ENCODE measurements at places on chromosomes 6 and 20. TPM values are rescaled to one million over a fixed set of nuclear protein-coding genes. Genes with fewer than 3 reads are reported as not detected.

GRCh38 chr6:24614648-24615047, 31.3 kb downstream of the KIAA0319 start:
- no peak overlapping the region for H3K4me3 ChIP-seq
- H3K27me3 ChIP-seq, result peaks cover 9% of the 10 kb centered on the region
- H3K27ac ChIP-seq, result no peak overlapping the region
- no peak for DNase-seq

DNA sequence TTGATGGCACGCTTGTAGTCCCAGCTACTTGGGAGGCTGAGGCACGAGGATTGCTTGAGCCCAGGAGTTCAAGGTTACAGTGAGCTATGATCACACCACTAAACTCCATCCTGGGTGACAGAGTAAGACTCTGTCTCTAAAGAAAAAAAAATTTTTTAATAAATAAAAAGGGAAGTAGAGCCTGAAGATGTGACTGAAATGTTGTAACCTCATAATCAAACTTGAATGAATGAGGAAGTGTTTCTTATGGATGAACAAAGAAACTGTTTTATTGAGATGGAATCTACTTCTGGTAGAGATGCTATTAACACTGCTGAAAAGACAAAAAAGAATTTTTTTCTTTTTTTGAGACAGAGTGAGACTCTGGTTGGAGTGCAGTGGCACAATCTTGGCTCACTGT, 6.7 kb downstream of the MAK start:
- H3K4me3 ChIP-seq, result no peak overlapping the region
- peaks cover 12% of the 10 kb centered on the region for H3K36me3 ChIP-seq
- no peaks in the 10 kb centered on the region for H3K4me1 ChIP-seq
- H3K27ac ChIP-seq, result no peak overlapping the region
- DNase-seq, result no peak

DNA sequence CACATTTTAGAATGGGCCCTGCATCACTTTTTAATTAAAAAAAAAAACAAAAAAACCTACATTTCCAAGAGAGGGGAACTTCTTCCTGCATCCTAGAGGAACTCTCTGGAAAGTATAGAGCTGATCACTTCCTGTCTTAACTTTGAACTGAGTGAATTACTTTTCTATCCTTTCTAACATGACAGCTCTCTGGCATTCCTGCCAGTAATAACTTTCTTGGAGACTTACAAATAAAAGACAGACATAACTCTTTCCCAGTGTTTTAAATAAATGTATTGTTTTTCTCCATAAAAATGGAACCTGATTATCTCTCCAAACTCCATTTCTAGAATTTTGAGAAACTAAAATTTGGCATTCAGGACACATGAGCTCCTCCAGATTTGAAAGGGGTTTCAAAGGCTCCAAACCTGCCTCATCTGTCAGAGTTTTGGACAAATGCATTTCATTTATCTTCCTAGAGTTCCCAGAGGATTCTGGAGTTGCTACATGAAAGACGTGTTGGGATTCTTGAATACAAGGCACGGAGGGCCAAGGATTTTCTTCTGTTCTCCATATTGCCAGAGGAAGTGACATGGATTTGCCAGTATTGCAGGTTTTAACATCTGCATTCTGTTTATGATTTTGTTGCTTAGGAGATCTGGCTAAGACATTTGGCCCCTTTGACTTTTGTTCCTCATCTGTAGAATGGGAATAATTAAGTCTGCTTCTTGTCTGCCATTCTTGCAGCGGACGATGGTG, 2.0 kb upstream of the SMOC2 start:
- peaks cover 26% of the 10 kb centered on the region for H3K4me1 ChIP-seq
- H3K27ac ChIP-seq, result no peak overlapping the region
- H3K4me3 ChIP-seq, result no peak overlapping the region
- peaks cover 68% of the 10 kb centered on the region for H3K27me3 ChIP-seq

ULBP1 gene
- total RNA-seq, result 0.11 TPM

GRCh38 chr20:19671374-19671773, 86.7 kb upstream of the RIN2 start:
- no peak for DNase-seq
- H3K4me1 ChIP-seq, result peaks cover 9% of the 10 kb centered on the region
- H3K36me3 ChIP-seq, result no peaks in the 10 kb centered on the region
- H3K4me3 ChIP-seq, result no peak overlapping the region
- peaks cover 29% of the 10 kb centered on the region for H3K27me3 ChIP-seq

DNA sequence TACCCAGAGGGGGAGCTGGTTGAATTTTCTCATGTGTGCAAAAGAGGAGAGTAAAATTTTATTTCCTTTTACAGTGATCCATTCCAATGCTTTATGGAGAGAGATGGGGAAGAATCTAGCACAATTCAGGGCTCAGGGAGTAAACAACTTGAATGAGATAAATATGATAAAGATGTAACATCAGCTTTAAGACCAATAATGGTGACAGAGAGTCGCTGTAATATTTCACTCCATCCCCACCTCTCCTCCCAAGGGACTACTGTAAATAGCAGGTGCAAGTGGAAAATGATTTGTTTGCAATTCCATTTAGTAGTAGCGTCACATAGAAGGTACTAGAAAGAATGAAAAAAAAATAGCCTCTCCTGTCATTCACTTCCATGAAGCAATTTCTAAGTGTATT, 4.8 kb downstream of the CRISP3 start:
- no peaks in the 10 kb centered on the region for H3K36me3 ChIP-seq
- H3K4me3 ChIP-seq, result no peak overlapping the region
- H3K27me3 ChIP-seq, result peaks cover 5% of the 10 kb centered on the region

DNA sequence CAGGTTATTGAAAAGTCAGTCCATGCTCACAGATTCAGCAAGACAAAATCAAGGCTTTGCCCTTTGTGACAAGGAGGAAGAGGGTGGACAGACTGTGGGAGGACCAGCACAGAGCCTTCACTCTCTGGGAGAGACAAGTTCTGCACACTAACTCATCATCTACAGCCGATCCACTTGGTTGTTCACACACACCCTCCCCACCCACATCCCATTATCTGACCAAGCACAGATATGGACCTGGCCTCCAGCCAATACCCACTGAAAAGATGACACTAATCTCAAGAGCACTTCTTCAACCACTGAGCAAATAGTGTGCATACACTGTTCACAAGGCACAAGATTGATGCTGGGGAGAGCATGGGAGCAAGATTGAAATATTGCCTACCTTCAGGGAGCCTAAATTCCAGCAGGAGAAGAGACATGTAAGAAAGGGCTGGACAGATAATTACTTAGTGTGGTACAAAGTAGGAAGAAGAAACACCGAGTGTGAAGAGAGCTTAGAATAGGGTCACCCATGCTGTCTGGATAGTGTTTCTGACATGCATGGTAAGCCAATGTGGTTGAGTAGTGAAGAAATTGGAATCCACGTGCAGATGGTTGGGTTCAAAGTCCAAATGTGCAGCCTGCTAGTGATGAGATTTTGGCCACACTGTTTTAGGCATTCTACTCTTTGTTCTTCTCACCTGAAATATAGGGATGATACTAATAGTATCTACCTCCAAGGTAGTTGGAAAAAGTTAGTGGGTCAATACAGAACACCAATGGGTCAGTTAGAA, 21.7 kb upstream of the IL17A start:
- peaks cover 24% of the 10 kb centered on the region for H3K27me3 ChIP-seq
- no peak overlapping the region for H3K4me3 ChIP-seq
- DNase-seq, result no peak
- H3K27ac ChIP-seq, result no peak overlapping the region

OTOR gene
- total RNA-seq, result not detected

APOM gene
- 3.4 TPM for total RNA-seq

DNA sequence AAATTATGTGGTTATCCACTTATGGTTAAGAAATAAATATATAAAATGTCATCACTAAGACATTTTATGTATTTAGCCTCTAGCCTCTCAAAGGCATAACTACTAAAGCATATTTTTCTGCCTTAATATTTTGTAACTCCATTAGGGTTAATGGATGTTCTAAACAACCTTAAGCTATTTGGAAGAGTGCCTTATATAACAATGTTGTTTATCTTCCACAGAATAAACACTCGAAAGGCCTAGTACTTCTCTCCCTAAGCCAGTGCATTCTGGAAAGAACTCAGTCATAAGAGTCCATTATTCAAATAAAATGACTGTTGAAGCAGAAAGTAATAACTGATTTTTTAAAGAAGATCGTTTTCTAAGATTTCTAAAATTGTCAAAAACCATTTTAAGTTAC, 15.0 kb upstream of the PRIM2 start:
- H3K4me3 ChIP-seq, result no peak overlapping the region
- H3K4me1 ChIP-seq, result peaks cover 13% of the 10 kb centered on the region
- H3K27me3 ChIP-seq, result no peaks in the 10 kb centered on the region
- H3K27ac ChIP-seq, result no peak overlapping the region
- H3K36me3 ChIP-seq, result no peaks in the 10 kb centered on the region

NMBR gene
- total RNA-seq, result not detected

LY6G6D gene
- total RNA-seq, result 0.67 TPM

- H3K36me3 ChIP-seq, result peaks cover 43% of the 10 kb centered on the region
- H3K4me1 ChIP-seq, result peaks cover 40% of the 10 kb centered on the region
- DNase-seq, result no peak
- peak overlapping the region; percentile 90 for H3K27ac ChIP-seq
These were observed 166.5 kb downstream of the MTHFD1L start for GRCh38 chr6:151032034-151032433.

- H3K4me1 ChIP-seq, result peaks cover 16% of the 10 kb centered on the region
- no peaks in the 10 kb centered on the region for H3K36me3 ChIP-seq
- no peaks in the 10 kb centered on the region for H3K27me3 ChIP-seq
- H3K4me3 ChIP-seq, result no peak overlapping the region
These were observed 716.0 kb downstream of the KIF16B start for GRCh38 chr20:15857173-15857784.

DNA sequence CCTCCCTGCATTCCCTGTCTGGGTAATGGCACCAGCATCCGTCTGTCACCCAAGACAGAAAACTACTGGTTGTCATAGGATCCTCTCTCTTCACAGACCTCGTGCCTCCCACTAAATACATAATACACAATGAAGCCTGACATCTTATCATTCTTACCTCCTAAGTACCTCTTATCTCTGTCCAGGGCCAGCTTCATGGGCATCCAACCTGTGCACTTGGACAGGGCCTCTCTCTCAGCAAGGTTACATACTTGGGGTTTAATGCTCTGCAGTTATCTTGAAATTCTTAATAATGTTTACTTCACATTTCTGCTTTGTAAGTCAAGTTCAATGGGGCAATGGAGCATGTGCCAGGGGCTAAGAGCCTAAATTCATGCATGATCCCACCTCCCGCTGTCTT, 30.8 kb upstream of the KLHL31 start:
- H3K36me3 ChIP-seq, result peaks cover 9% of the 10 kb centered on the region
- H3K4me1 ChIP-seq, result peaks cover 2% of the 10 kb centered on the region
- H3K4me3 ChIP-seq, result no peak overlapping the region
- H3K27me3 ChIP-seq, result no peaks in the 10 kb centered on the region
- no peak overlapping the region for H3K27ac ChIP-seq
- DNase-seq, result no peak

GRCh38 chr20:8115436-8115835, 16.6 kb upstream of the PLCB1 start:
- no peak overlapping the region for H3K4me3 ChIP-seq
- H3K27me3 ChIP-seq, result no peaks in the 10 kb centered on the region
- DNase-seq, result no peak
- peaks cover 15% of the 10 kb centered on the region for H3K4me1 ChIP-seq
- no peak overlapping the region for H3K27ac ChIP-seq
- no peaks in the 10 kb centered on the region for H3K36me3 ChIP-seq

MDFI gene
- 148 TPM for total RNA-seq

DNA sequence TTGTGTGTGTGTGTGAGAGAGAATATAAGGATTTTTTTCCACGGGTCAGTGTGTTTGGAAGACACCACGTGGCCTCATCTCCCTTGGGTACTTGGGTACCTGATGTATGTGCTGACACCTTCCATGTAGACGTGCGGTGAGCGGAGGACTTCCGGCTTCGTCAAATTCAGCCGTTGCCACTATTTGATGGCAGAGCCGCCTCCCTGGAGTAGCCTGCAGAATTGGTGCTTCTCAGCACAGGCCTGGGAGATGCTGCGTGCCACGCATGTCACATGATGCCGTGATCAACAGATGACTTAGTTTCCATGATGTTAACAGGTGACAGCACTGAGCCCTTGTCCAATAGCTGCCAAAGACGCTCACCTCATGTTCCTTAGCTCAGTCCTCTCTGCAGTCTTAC, 69.4 kb downstream of the CDH4 start:
- peaks cover 46% of the 10 kb centered on the region for H3K27me3 ChIP-seq
- H3K4me3 ChIP-seq, result no peak overlapping the region
- no peaks in the 10 kb centered on the region for H3K36me3 ChIP-seq
- H3K4me1 ChIP-seq, result no peaks in the 10 kb centered on the region
- no peak overlapping the region for H3K27ac ChIP-seq

FAXC gene
- total RNA-seq, result 13.9 TPM

RCAN2 gene
- 4.0 TPM for total RNA-seq

GRCh38 chr6:74851596-74851995, 354.3 kb downstream of the COL12A1 start:
- no peaks in the 10 kb centered on the region for H3K4me1 ChIP-seq
- H3K27me3 ChIP-seq, result peaks cover 14% of the 10 kb centered on the region
- no peak overlapping the region for H3K27ac ChIP-seq
- H3K36me3 ChIP-seq, result no peaks in the 10 kb centered on the region

DNA sequence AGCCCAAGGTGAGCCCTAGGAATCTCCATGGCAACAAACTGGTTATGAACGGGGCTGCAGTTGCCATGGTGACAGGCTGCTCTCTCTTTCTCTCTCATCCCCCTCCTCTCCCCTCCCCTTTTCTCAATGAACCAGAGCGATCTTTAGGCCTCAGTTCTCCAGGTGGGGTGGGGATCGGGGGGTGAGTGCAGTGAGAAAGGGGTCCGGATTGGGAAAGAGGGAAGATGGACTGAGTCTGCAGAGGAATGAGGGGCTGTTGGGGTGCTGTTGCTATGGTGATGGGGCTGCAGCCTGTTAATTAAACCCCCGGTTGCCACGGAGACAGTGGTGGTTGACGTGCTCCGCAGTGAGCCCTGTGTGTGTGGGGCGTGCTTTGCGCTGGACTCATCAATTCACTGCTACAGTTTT, 3.6 kb upstream of the SLC12A5 start:
- peaks cover 87% of the 10 kb centered on the region for H3K27me3 ChIP-seq
- H3K4me1 ChIP-seq, result peaks cover 7% of the 10 kb centered on the region
- DNase-seq, result no peak
- no peaks in the 10 kb centered on the region for H3K36me3 ChIP-seq

GRCh38 chr6:69957985-69958559, 91.7 kb downstream of the COL19A1 start:
- H3K36me3 ChIP-seq, result no peaks in the 10 kb centered on the region
- no peak for DNase-seq
- no peak overlapping the region for H3K4me3 ChIP-seq
- peaks cover 3% of the 10 kb centered on the region for H3K4me1 ChIP-seq

GRCh38 chr20:47187450-47188195, 168.9 kb downstream of the ZMYND8 start:
- DNase-seq, result no peak
- H3K4me1 ChIP-seq, result no peaks in the 10 kb centered on the region
- H3K27me3 ChIP-seq, result no peaks in the 10 kb centered on the region
- no peak overlapping the region for H3K27ac ChIP-seq

METTL24 gene
- 28.1 TPM for total RNA-seq

TRAPPC3L gene
- 1.7 TPM for total RNA-seq
